ENCODE measurements at places on chromosomes 2 and 18.

DNA sequence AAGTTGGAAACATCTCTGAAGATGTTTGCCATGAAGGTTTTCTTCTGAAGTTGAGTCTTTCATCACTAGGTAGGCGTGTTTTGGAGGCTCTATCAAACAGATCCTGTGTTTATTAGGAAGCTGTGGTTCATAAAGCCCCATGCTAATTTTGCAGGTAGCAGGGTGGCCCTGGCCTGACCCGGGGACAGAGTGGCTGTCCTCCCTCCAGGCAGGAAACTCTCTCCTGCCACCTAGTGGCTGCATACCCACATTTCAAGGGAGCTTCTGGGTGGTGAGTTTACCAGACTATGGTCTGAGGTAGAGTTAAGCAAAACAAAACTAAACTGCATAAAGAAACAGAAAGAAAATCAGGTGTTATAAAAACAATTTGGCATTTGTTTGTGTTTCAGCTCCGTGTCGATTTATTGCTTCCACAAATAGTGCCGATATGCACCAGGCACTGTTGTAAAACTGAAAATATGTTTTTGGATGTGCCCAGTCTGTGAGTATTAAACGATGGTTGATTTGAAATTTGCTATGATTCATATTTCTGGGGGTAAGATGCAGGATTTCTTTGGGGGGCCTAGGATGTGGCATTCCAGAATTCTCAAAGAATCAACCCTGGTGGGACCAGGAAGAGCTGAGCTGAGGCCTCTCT lies 26.0 kb upstream of the IL37 start:
- peak; percentile 33 for DNase-seq

GRCh38 chr2:60268661-60269060 lies 284.8 kb downstream of the BCL11A start:
- no peak for DNase-seq

DNA sequence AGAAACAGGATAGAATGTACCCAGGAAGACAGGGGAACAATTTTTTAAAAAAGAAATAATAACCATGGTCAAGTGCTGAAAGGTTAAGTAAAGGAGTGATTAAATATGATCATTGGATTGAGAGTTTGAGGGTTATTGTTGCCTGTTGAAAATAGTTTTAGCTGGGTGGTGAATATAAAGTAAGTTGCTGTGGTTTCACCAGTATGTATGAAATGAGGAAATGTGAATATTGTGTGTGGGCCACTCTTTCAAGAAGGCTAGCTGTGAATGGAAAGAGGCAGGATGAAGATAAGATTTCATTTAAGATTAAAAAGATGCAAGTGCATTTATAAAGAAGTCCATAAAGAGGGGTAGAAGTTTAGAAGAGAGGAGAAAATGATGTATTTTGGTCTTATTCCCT lies 53.8 kb downstream of the GULP1 start:
- no peak for DNase-seq

GRCh38 chr18:13809043-13809430 lies 14.9 kb upstream of the MC5R start:
- DNase-seq, result no peak

DNA sequence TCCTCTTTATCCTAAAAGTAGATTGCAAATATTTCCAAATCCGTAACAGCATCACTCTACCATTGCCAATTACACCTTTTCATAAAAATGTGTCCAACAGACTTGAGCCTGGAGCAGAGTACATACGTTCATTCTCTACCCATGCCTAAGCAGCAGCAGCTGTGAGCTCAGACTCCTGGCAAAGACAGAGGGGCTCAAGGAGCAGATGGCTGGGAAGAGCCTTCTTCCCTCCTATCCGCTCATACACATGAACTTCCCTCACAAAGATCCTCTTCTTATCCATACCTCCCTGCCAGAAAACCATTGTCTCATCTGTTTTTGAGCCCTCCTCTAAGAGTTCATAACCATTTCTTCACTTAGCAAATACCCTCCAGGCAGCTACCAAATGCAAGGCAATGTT lies 164.3 kb upstream of the ARL4C start:
- DNase-seq, result no peak

DNA sequence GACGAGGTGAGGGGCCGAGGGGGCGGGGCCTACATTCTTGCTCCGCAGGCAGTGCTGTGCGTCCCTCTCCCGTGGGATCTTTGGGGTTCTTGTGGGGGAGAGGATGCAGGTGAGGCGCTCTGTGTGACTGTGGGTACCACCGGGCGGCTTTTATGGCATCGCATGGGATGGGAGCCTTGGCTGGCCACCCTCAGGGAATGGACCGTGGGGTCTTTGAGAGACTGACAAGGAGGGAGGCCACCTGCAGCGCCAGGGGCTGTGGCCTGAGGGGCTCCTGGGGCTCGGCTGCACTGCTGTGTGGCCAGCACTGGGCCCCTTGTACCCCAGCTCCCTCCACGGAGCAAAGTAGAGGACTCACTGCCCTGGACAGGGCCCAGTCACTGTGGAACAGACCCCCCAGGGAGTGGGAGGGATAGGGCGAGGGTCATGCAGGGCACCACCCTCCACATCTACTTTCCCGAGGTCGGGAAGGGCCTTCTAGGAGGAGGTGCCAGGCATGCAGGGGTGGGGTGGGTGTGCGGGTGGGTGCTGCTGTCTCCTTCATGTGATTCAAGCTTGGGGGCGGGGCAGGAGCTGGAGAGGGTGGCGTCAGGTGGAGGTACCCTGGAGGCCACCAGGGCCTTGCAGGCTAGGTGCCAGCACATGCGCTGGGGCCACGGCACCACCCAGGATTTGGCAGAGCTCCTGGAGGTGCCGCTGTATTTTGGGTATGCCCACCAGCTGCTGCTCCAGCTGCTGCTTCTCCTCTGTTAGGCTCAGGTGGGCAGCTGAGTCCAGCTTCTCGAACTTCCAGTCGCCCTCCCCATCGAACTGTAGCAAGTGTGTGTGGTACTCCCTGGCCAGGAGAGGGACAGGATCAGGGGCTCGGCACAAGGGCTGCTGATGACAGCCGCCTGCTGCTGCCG lies 1072.4 kb downstream of the RPIA start:
- no peak for DNase-seq

GRCh38 chr2:220151341-220151740 lies 523.9 kb downstream of the SLC4A3 start:
- no peak for DNase-seq

DNA sequence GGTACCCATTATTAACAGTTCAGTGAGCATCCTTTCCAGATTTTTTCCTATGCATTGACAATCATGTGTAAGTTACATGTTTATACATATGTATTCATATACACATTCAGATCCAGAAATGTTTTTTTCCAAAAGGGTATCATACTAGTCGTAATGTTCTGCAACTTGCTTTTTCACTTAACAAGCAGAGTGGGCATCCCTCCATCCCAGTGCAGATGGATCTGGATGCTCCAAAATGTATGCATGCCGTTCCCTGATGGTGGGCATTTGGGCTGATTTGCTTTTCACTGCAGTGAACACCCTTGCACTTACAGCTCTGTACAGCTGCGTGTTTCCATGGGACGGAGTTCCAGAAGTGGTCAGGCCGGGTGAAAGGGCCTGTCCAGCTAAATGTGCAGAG lies 57.0 kb downstream of the DNMT3A start:
- DNase-seq, result no peak

DNA sequence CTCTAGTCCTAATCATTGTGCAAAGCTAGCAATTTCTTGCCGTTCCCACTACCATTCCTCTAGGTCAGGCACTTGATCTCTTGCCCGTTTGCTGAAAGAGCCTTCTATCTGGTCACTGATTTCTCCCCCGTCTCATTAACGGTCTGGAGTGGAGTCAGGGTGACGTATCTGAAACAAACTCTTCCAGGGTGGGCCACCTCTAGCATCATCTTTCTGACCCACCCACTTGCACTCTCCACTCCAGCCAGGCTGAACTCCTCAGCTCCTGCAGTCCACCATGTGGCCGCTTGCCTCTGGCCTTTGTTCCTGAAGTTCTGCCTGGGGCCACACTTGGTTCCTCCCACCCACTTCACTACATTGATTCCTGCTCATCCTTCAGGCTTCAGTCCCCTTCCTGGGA lies 13.3 kb downstream of the BCL2 start:
- no peak for DNase-seq

- no peak for DNase-seq
Measured at GRCh38 chr2:173524256-173524955, 169.7 kb downstream of the CDCA7 start.

GRCh38 chr2:148106331-148106730 lies 85.4 kb downstream of the MBD5 start:
- no peak for DNase-seq

DNA sequence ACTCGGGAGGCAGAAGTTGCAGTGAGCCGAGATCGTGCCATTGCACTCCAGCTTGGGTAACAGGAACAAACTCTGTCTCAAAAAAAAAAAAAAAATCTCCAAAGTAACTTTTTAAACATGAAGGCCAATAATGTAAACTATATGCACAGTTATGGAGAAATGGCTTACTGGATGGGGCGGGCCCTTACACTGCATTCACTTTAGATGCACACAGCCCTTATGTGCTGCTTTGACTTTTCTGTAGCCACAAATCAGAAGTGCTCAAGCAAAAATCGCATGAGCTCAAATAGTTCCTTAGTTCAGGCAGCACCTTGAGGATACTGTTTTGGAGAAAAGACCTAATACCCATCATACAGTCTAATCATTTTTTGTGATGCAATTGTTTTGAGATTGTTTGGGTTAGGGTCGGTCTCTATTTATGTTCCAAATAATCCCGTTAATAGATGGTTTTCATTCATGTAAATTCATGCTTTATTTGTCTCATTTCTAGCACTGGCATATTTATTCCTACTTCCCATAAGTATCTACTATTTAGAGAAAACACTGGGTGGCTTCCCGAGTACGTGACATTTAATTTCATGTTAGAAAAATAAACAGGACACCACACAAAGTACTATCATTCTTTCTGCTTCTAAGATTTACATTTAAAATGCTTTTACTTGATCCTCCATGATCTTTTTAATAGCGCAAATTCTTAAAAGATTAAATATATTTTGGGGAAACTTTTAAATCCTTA lies 34.7 kb downstream of the RBMS1 start:
- DNase-seq, result no peak

DNA sequence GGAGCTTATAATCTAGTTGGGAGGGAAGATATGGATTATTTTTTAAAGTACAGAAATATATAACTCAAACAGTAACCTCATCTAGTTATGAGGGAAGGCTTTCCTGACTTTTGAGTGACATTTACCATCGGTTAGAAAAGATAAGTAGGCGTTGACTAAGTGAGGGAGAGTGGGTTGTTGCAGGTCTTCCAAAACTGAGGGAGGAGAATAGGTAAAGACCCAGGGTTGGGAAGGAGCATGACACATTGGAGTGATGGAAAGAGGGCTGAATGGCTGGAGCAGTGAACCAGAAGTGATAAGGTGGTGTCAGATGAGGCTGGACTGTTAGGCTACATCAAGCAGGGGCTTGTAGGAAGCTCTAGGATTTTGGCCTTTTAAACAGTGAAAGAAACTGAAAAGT lies 10.6 kb upstream of the NUP35 start:
- no peak for DNase-seq

DNA sequence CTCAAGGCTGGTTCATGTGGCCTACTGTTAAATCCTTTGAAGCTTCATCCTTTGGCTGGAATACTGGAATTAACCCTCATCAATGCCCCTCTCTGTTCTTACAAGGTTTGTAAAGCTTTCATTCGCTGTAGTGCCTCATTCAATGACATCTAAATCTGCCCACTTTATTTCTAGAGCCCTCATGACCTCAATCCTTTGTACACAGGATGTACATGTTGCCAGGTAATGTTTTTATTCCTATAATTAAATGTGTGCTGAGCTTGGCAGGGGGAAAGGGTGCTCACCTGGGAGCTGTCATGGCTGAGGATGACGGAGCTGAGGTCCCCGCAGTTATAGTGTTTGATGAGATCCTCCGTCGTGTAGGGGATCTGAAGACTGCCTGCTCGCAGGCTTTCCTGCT lies 39.3 kb downstream of the TRABD2A start:
- peak; percentile 16 for DNase-seq

DNA sequence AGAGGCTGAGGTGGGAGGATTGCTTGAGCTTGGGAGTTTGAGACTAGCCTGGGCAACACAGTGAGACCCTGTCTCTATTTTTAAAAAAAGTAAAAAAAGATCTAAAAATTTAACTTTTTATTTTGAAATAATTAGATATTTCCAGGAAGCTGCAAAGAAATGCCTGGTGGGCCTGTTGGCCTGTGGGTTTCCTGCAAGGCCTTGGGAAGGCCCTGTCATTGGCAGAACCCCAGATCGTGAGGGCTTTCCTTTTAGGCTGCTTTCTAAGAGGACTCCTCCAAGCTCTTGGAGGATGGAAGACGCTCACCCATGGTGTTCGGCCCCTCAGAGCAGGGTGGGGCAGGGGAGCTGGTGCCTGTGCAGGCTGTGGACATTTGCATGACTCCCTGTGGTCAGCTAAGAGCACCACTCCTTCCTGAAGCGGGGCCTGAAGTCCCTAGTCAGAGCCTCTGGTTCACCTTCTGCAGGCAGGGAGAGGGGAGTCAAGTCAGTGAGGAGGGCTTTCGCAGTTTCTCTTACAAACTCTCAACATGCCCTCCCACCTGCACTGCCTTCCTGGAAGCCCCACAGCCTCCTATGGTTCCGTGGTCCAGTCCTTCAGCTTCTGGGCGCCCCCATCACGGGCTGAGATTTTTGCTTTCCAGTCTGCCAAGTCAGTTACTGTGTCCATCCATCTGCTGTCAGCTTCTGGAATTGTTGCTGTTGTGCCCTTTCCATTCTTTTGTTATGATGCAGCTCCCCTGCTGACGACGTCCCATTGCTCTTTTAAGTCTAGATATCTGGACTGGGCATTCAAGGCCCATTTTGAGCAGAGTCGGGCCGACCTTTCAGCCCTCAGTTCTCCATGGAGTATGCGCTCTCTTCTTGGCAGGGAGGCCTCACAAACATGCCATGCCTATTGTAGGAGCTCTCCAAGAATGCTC lies 6.6 kb downstream of the PROC start:
- DNase-seq, result no peak

DNA sequence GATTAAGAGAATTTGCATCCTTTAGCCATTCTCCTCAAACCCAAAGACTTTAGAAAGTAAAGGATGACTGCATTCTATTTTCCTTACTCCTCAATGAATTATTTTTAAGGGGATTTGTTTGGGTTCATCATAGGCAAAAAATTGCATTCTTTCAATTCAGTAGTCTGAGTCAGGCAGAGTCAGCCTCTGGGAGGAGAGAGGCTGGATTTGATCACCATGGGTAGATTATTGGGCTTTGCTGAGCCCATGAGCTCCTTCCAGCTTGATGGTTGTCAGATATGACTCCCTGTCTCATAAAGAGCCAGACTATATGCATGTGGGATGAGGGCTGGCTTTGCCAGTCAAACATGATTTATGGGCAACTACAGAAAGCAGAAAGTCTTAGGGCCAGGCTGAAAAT lies 101.2 kb downstream of the KCNS3 start:
- DNase-seq, result no peak

GRCh38 chr18:48753691-48754090 lies 197.1 kb downstream of the SMAD7 start:
- no peak for DNase-seq

GRCh38 chr2:164015328-164016123 lies 279.7 kb upstream of the FIGN start:
- no peak for DNase-seq

DNA sequence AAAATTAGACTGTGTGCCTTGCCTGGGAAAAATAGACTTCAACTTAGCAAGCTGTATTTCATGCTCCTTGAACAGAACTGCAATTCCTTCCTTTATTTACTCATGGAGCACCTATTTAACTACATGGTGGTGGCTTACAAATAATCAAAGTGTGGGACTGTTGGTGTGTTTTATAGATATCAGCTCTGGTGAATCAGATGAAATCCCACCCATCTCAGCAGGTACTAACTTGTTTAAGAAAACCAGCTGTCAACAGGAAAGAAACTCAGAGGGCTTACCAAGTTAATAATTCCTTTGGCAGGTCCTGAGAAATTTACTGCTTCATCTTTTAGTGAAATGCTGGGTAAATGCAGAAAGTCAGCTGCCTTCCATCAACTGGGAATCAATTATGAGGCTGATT lies 830.6 kb downstream of the SLC4A3 start:
- DNase-seq, result no peak
